Inflammatory macrophage treated with lipopolysaccharide for 4 hours (primary cell): ENCODE measurements at places on chromosomes 11 and 22.

DNA sequence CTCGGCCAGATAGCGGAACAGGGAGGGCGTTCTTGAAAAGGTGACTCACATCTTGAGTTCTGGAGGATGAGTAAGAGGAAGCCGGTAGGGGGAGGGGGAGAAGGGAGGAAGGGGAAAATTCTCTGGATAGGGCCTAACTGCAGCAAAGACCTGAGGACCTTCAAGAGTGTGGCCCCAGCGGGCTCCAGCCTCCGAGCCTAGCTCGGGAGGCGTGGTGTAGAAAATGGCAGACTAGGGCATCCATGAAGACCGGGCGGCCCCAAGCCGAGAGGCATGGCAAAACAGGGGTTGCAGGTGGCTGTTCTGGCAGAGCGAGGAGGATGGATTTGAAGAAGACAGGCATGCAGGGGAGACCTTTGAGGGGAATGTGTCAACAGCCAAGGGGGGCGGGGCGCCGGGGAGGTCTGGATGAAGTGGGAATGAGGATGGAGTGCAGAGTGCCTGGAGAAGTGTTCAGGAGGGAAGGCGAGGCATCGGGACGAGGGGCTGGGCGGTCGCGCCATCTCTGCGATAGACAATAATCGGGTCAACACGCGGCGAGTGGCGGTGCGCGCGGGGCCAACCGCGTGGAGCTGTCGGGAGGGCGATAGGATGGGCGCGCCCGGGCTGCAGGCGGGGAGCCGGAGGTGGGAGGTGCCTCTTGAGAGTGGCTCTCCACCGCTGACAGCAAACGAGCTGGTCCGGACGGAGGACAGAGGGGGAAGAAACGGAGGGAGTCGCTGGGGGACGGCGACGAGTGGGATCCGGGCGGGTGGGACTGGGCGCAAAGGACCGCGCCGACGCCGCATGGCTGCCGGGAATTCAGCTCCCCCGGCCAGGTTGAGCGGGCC, 40.0 kb upstream of the CREB3L1 start:
- DNase-seq = peak; percentile 94

- peak; percentile 72 for DNase-seq
These were observed 1.8 kb downstream of the TPST2 start for GRCh38 chr22:26587991-26588613.

GRCh38 chr11:20097319-20098221, 62.7 kb downstream of the DBX1 start:
- peak; percentile 5 for DNase-seq

DNA sequence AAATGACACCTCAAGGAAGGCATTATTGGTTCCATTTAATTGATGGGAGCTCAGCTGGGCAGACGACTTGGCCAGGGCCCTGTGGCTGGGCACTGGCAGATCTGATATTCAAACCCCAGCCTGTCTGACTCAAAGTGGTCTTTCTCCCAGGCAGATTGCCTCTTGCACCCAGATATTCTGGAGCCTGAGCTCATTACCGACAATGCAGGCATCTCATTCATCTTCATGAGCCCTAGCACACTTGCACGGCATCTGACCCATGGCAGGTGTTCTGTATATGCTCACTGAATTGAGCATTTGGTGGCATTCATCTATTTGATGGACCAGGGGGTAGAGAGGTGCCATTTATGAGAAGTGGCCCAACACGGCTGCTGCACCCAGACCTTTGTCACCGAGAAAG, 193.1 kb downstream of the DSCAML1 start:
- no peak for DNase-seq
